ENCODE measurements at places on chromosomes 7 and 10.

GRCh38 chr7:134459981-134460380 lies 1.1 kb upstream of the AKR1B1 start:
- DNase-seq: no peak

DNA sequence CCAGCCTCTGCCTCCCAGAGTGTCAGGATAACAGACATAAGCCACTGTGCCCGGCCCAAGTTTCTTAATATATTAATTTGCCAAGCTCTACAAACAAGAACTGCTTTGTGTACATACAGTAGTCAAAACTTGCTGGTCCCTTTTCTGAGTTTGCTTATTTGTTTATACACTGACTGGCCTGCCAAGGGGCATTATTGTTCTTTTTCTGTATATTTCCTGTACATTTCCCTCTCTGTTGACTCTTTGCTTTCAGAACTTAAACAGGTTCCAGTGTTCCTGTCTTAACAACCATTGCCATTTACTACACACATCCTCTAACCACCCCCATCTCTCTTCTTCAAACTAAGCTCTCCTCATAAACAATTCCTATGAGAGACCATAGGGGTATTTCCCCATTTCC lies 61.5 kb upstream of the RPA3 start:
- no peak for DNase-seq

DNA sequence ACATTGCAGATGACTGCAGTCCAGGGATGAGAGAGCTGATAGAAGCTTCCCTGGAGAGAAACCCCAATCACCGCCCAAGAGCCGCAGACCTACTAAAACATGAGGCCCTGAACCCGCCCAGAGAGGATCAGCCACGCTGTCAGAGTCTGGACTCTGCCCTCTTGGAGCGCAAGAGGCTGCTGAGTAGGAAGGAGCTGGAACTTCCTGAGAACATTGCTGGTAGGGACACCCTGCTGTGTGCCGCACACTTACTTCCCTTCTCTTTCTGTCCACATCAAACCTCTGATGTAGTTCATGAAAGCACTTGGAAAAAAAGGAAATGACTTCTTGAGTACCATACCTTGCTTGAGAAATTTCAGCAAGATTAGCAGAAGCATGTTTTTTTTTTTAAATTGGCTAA lies 25.3 kb downstream of the MAP3K8 start:
- no peak for DNase-seq

DNA sequence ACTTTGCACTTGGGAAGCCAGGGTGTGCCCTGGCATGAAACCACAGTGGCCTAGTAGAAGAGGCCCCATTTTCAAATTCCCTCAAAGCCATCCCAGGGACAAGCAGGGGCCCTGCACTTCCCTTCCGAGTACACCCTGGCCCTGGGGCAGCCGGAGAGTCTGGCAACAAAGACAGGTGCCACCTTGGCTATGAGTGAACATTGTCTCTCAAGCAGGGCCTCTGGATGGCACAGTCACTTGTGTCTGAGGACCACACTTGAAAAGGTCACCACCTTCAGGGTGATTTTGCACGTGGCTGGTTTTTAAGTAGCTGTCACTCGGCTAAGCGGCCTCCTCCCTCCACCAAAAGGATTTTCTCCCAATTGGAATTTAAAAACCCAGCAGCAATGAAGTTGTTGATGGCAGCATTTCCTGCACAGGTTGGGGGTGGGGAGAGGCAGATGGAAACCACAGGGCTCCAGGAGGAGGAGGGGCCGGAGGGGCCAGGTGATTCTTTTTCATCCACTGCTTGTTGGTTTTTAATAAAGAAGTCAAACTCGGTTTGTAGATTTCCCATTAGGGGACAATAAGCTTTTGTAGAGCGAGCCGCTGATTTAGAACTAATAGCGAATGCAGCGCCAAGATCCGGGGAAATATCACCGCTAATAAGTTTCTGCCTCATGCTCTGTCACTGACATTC lies 33.9 kb downstream of the C10orf105 start:
- DNase-seq: no peak

GRCh38 chr7:80218723-80219122 lies 84.1 kb downstream of the GNAI1 start:
- no peak for DNase-seq

- DNase-seq: no peak
Observed at GRCh38 chr7:26964156-26964808, 99.9 kb upstream of the SKAP2 start.

DNA sequence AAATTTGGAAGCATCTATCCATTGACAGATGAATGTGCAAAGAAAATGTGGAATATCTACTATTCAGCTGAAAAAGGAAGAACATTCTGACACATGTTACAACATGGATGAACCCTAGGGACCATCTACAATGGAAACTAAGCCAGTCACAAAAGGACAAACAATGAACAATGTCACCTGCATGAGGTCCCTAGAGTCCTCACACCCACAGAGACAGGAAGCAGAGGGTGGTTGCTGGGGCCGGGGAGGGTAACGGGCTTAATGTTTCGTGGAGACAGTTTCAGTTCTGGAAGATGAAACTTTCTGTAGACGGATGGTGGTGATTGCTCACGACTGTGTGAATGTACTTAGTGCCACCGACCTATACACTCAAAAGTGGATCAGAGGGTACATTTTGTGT lies 282.9 kb downstream of the ADARB2 start:
- no peak for DNase-seq

- DNase-seq: peak; percentile 95
Observed at GRCh38 chr10:67764012-67764822, 68.2 kb upstream of the CTNNA3 start.

GRCh38 chr10:649445-649797 lies 40.0 kb downstream of the DIP2C start:
- no peak for DNase-seq

- no peak for DNase-seq
Observed at GRCh38 chr10:83373671-83374070, 765.6 kb upstream of the GHITM start.

DNA sequence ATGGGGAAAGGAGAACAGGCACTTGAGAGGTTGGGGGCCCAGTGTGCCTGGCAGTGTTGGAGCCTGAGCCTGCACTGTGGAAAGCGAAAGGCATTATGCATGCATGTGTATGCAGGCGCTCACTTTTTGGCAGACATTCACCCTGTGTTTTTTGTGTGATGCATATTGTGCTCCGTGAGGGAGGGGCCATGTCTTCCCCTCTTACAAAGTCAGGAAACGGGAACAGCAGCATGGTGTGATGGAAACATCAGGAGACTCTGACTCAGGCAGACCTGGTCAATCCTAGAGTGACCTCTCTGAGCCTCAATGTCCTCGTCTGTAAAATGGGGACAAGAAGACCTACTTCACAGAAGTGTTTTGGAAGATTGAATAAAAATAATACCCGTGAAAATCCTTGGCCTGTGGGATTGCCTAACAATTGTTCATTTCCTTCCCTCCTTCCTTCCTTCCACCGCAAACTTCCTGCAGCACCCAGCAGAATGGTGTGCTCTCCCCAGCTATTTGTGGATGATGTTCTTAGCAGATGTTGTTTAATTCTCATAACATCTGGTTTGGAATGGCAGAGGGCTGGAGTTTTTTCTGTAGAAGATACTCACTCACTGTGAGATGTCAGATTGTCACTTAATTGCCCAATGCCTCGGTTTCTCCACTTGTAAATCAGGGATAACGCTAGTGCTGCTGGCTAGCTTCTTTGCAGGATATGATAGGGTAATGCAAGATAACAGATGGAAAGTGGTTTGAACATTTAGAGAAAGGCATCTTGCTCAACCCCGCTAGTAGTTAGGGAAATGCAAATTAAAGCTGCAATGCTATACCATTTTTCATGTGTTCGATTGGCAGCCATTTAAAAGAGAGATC lies 39.8 kb downstream of the CDH23 start:
- no peak for DNase-seq

GRCh38 chr7:72405418-72405817 lies 6.7 kb downstream of the CALN1 start:
- DNase-seq: peak; percentile 0

- no peak for DNase-seq
Observed at GRCh38 chr7:125568799-125569198, 639.2 kb upstream of the POT1 start.

GRCh38 chr7:41448104-41448503 lies 254.8 kb downstream of the INHBA start:
- no peak for DNase-seq

DNA sequence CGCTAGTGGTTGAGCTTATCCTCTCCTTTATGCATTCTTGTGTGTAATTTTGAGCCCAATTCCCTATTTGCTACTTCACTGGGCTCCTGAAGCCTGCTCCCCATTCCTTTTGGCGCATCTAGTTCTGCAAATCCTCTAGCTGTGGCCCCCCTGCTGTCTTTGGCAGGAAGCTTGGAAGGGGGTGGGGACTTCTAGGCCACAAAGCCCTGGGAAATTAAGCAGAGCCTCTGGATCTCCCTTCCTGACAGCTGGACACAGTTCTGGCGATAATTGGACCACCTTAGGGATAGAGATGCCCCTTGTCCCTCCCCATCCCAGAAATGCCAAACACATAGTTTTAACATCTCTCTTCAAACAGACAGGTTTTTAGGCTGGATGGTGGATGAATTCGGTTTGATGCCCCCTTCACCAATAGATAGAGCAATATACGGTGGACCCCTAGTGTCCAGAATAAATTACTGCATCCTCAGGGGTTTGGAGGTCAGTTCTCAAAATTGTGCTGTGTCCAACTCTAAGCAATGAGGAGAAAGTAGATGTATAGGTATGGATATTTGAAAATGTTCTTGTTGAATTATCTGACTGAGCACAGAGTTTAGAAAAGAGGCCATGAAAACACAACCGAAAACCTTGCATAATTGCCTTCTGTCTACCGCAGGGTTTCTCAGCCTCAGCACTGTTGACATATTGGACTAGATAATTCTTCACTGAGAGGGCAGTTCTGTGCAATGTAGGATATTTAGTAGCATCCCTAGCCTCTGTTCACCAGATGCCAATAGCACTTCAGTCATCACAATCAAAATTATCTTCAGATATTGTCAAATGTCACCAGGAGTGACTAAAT lies 75.5 kb downstream of the PAPSS2 start:
- DNase-seq: no peak

DNA sequence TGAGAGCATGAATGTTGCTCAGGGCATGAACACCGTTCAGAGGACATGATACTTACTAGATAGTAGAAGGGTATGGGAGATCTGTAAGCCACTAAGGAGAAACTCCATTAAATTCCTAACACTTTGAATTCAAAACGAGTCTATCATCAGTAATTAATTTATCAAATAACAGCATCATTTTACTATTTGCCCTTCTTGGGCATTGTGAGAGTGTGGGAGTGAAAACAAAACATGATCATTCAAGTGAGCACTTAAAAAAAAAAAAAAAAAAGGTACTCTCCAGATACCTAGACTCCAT lies 20.5 kb upstream of the ASB15 start:
- no peak for DNase-seq

- DNase-seq: peak; percentile 4
Observed at GRCh38 chr7:98836811-98837629, 32.8 kb downstream of the TMEM130 start.

DNA sequence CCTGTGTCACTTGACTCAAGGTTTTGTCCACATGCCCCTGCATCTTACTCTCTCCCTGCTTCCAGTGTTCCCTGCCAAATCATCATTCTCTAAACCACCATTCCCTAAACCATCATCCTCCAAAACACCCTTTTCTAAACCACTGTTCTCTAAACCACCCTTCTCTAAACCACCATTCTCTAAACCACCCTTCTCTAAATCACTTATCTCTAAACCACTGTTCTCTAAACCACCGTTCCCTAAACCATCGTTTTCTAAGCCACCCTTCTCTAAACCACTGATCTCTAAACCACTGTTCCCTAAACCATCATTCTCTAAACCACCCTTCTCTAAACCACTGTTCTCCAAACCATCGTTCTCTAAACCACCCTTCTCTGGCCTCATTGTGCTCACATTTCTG lies 142.1 kb downstream of the CXCL12 start:
- no peak for DNase-seq

DNA sequence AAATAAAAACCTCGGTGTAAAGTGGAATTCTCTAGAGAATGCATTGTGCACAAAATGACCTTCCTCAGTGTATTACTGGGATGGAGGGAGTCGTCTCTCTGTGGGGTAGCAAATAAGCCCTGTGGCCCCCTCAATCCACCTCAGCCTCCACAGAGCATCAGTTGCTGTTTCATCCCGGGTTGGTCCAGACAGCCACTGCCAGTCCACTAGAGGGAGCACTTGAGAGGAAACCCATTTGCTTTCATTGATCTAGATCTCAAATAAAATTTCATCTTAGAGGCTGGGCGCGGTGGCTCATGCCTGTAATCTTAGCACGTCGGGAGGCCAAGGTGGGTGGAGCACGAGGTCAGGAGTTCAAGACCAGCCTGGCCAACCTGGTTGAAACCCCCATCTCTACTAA lies 1128.7 kb downstream of the CNTNAP2 start:
- DNase-seq: no peak

GRCh38 chr7:66583490-66584110 lies 45.1 kb upstream of the KCTD7 start:
- no peak for DNase-seq

- DNase-seq: no peak
Observed at GRCh38 chr7:81207801-81208200, 288.9 kb upstream of the SEMA3C start.

GRCh38 chr10:131453721-131454634 lies 142.5 kb upstream of the TCERG1L start:
- peak; percentile 64 for DNase-seq
